ENCODE measurements at places on chromosomes 6 and 20.

GRCh38 chr6:53148684-53149083 is at the start of gene GCM1:
GCM1 (minus strand) TSS chr6:53148841; CDS start chr6:53145632, 3,209 bp downstream.
- no peak for DNase-seq

DNA sequence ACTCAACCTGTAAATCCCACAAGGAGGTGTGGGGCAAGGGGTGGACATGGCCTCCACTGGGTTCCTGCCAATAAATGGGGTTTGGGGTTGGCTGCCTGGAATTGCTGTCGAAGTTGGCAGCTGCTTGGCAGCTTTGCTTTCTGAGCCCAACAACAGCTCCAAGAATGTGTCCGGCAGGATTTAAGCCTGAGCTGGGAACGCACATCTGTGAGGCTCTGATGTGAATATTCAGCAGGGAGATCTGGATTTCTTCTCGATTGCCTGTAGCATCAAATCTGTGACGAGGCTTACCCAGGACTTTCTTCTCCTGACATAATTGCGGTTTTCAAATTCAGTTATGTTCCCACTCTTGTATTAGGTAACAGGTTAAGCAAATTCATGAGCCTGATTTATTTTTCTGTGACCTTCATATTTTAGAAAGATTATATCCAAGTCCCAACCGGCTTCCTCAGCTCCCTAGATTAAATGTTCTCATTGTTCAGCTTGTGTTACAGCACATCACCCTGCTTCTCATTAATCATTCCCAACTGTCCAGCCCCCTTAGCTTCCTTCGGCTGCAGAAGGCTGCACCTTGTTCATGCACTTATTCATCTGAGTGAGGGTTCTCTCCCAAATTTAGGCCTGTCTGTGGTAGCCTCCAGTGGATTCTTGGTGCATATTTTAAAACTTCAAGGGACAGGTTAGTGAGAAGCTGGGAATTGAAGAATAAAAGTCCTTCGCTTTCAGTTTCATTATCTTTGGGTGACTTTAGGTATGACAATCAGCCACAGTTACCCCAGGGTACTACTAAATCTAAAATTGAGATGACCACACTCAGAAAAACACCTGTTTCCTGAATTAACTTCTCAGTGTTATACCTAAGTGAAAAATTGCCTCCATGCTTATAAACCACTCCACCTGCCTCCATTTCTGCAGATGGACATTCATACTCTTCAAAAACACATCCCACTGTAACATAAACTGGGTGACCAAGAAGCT is 310.0 kb downstream of the ESR1 start:
- DNase-seq = no peak

- no peak for DNase-seq
Observed at GRCh38 chr6:491233-491632, 99.7 kb downstream of the IRF4 start.

DNA sequence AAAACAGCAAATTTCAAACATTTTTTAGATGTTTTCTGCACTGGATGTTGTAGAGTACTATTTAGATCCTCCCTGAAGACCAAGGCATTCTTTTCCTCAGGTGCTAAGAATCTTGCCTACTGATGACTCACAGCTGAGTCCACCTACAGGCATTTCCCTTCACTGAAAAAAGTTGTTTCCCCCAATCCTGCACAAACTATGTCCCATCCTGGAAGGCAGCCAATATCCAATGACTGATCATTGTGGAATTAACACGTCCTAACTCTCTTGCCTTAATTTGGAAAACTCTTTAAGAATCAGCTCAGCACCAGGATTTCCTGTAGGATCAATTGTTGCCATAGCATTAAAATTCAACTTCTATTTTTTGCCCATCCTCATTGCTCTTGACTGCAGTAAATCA is 268.4 kb upstream of the IRAK1BP1 start:
- no peak for DNase-seq

DNA sequence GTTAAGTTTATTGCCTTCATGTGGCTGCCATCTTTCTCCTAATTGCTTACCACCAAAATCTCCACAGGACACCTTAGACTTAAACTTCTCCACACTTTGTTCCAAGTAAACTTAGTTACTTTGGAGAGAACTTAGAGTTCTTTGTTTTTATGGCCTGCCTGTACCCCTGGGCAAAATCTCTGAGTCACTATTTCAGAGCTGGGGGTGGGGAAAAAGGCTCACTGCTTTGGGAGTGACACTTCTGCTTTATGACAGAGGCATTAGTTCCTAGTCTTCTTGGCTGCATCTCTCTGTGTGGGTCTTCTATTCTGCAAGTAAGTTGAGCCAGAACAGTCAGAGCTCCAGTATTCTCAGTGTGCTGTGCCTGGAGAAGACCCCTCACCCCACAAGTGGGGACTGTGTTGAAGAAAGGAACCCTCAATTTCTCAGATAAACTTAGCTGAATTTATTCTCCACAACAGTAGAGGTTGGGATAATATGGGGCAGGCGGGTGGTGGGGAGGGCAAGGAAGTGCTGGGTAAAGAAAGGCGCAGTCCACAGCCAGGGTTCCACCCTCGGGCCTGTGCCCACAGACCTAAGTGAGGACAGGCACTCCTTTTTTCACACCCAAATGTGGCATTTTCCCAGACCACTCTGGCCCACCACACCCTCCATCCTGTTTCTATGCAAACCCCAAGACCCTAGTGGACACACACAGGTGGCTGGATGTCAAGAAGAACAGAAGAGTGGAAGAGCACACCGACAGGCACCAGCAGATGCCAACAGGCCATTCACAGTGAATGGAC is 636.6 kb upstream of the MAN1A1 start:
- DNase-seq = no peak

- no peak for DNase-seq
Observed at GRCh38 chr6:116797585-116797984, 31.3 kb downstream of the GPRC6A start.

- peak; percentile 62 for DNase-seq
Observed at GRCh38 chr20:36344517-36345132, 38.5 kb downstream of the DLGAP4 start.

- DNase-seq = no peak
Observed at GRCh38 chr6:99612551-99613408, 6.1 kb downstream of the PRDM13 start.

DNA sequence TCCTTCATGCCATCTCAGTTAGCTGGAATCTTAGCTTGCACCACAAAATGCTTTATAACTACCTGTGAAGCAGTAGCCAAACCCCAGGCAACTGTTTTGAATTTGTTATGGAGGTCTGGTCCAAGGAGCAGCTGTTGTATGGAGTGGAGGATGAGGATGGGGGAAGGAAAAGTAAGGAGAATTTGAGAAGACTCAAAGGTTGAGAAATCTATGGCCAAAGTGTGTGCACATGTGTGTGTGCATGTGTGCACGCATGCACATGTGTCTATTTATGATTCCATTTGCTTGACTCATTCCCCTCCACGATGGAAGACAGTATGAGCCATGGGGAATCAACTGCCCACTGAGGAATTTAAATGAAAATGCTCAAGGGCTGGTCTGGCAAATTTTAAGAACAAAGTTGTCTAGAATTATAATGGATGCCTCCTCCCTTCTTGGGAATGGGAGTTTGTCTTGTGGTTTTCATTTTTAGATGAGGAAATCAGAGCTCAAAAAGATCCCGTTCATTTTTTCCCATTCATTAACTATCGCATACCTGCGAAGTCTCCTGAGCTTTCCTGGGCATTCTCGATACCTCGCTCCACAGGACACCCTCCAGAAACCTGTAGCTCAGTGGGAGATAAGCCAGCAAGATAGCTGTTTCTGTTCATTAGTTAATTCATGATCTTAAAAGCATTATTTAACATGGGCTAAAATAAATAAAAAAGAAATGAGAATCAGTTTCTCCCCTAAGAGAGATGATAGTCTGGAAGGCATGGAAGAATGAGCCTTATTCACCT is 152.3 kb upstream of the NEDD9 start:
- DNase-seq = no peak

DNA sequence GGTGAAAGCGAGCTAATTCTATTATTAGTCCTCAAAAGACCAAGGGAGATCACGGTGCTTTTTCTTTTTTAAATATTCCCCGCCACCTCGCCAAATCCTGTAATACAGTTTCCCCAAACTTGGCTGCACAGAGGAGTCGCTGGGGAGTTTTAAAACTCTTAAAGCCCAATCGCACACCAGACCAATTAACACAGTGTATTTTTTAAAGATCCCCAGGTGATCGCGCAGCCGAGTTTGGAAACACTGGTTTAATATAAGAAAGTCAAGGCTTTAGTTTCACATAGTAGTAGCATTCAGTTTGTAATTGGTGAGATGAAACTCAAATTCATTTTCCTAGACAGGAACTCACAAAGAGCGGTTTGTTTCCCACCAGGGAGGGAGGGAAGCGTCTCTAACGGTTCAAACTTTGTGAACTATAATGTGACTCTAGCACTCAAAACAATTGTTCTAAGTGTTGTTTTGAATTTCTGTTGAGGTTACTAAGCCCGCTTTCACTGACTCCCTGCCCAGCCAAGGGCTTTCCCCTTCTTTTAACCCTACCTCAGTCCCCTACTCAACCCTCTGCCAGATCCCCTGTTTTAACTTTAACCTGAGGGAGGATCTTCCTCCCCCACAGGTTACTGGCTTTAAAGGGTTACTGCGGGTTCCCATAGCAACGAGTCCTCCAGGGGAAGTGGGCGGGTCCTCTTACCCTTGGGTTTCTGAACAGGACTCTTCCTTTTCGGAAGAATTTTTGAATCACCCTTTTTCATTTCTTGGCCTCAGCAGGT is 25.7 kb upstream of the BTBD3 start:
- peak; percentile 62 for DNase-seq

DNA sequence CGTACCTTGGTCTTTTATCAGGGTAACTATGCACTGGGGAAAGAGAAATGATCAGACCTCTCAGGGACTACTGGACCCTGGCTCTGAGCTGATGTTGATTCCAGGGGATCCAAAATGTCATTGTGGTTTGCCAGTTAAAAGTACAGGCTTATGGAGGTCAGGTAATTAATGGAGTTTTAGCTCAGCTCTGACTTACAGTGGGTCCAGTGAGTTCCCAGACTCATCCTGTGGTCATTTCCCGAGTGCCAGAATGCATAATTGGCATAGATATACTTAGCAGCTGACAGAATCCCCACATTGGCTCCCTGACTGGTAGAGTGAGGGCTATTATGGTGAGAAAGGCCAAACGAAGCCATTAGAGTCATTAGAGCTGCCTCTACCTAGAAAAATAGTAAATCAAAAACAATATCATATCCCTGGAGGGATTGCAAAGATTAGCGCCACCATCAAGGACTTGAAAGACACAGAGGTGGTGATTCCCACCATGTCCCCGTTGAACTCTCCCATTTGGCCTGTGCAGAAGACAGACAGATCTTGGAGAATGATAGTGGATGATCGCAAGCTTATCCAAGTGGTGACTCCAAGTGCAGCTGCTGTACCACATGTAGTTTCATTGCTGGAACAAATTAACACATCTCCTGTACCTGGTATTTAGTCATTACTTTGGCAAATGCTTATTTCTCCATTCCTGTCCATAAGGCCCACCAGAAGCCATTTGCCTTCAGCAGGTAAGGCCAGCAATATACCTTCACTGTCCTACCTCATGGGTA is 152.4 kb downstream of the THBS2 start:
- no peak for DNase-seq

DNA sequence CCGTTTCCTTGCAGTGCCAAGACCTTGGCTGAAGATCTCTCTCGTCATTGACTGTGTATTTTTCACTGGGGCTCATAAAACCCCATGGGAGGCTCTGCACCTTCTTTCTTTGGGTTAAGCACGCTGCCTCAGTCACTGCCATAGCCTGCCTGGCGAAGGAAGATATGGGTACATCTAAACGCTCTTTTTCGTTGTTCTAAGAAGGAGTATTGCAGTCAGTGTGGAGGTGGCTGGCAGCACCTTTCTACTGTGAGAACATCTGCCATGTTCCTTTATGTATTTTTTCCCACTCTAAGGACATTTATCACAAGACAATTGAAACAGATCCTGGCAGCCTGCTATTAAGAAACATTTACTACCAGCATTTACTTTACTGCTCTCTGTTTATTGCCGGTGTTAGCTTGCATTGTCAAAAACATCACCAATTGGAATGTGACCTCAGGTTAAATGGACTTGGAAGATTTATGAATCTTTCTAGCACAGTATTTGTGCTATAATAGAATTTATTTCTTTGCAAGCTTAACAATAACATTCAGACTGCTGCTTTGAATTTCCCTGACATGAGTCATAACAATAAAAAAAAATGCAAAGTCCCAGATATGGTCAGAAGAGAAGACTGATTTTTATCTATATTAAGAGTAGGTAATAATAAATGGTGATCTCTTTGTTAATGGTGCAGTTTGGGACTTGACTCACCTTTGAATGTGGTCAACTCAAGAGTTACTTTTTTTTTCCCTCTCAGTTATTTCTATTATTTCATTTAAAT is 62.2 kb upstream of the CLDN20 start:
- no peak for DNase-seq

- no peak for DNase-seq
Observed at GRCh38 chr6:91761621-91762020, 1174.7 kb upstream of the MAP3K7 start.

DNA sequence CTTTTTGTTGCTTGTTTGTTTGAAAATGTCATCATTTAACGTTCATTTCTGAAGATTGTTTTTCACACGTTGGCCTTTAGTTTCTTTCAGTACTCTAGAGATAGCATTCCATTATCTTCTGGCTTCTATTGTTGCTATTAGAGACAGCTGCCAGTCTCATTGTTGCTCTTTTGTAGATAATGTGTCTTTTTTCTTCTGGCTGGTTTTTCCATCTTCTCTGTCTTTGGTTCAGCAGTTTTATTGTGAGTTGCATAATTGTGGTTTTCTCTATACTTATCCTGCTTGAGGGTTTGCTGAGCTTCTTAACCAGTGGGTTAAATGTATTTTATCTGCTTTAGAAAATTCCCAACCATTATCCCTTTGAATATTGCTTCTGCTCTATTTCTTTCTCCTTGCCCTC is 23.2 kb upstream of the AIG1 start:
- no peak for DNase-seq

DNA sequence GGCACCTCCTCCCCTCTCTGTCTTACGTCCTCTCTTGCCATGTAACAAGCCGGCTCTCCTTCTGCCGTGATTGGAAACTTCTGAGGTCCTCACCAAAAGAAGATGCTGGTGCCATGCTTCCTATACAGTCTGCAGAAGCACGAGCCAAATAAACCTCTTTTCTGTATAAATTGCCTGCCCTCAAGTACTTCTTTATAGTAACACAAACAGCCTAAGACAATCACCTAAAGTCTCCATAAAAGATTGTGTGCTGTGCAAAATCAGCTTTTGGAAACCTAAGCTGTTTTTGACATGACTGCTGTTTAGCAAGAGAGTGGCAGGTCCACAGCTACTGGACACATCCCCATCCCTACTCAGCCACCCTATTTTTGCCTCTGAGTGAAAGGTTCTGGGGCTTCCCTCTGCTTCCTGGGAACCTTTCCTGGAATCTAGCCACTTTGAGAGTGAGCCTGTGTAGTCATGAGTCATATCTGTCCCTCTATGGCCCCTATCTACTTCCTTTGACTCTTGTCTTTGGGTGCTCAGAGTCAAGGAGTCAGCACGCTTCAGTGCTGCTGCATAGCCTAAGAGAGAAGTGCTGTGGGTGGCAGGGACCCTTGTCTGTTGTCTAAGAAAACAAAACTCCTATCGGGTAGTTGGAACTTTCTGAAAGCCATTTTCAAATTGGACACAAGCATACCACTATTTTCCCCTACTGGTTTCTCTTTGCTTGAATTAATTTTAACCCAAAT is 110.0 kb downstream of the PPP1R14C start:
- no peak for DNase-seq

GRCh38 chr6:125717120-125717731 is 32.2 kb upstream of the HEY2 start:
- no peak for DNase-seq

GRCh38 chr6:146526192-146526591 is 17.4 kb upstream of the RAB32 start:
- no peak for DNase-seq

All from neural crest cell (in vitro differentiated cells).